ENCODE measurements at places on chromosomes 12 and 14.

DNA sequence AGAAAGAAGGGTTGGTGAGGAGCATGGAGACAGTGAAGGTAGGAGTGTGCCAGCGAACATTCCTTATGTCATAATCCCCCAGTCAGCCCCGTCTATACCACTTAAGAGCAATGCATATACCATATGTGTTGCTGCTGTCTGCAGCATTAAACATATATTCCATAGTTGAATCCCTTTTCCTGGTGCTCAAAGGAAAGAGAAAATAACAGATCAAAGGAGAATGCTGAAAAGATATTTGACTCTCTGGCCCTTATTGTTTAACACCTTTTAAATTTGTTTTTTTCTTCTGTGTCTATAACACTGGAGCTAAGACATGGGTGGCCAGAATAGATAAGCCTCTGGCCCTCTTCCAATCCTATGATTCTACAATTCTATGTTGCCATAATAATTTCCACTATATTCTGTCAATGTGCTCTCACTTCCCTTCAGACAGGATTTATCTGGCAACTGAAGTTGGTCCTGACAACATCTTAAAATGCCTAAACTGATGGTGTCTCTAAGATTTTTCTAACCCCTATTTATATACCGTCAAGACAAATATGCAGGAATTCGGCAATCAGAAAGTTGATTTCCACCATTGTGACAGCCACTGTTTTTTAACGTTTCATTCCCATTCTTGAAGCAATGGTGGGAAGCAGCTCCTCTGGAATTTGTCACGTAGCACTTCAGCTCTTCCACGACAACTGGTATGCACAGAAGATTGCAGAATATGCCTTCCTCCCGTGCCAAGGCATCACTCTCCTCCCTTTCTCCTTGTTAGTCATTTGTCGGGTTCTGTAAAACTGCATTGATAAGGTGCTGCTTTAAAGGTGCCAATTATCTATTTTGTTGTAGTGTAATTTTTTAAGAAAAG, 204.7 kb downstream of the BCAT1 start:
- DNase-seq = peak; percentile 33

GRCh38 chr12:68334132-68334531, 2.0 kb upstream of the MDM1 start:
- no peak for DNase-seq

- DNase-seq = no peak
Observed at GRCh38 chr14:50967790-50968189, 23.5 kb upstream of the PYGL start.

- DNase-seq = no peak
Observed at GRCh38 chr12:80862531-80862930, 75.2 kb downstream of the LIN7A start.

Data from muscle of back (tissue), 13 donors.